ENCODE measurements at places on chromosomes 13 and 19.
A peak's percentile ranks its signal among the peaks of the same experiment; 100 is the strongest.

- DNase-seq, result no peak
Observed at GRCh38 chr19:27765397-27765796, 1447.6 kb downstream of the UQCRFS1 start.

DNA sequence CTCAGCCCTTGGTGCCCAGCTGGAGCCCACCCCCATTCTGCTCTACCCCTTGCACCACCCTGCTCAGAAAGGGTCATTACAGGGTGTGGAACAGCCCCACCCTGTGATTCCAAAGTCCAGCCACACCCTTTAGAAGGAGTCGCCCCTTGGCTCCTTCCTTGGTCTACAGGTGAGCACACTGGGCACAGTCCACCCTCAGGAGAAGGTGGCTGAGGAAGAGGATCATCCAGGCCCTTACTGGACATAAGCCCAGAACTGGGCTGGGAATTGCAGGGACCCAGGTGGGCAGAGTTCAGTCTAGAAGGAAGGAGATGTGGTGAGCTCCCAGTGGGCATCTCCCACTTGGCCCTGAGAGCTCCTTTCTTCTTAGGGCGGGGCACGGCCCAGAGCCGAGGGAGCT lies 8.6 kb downstream of the SLC46A3 start:
- no peak for DNase-seq

DNA sequence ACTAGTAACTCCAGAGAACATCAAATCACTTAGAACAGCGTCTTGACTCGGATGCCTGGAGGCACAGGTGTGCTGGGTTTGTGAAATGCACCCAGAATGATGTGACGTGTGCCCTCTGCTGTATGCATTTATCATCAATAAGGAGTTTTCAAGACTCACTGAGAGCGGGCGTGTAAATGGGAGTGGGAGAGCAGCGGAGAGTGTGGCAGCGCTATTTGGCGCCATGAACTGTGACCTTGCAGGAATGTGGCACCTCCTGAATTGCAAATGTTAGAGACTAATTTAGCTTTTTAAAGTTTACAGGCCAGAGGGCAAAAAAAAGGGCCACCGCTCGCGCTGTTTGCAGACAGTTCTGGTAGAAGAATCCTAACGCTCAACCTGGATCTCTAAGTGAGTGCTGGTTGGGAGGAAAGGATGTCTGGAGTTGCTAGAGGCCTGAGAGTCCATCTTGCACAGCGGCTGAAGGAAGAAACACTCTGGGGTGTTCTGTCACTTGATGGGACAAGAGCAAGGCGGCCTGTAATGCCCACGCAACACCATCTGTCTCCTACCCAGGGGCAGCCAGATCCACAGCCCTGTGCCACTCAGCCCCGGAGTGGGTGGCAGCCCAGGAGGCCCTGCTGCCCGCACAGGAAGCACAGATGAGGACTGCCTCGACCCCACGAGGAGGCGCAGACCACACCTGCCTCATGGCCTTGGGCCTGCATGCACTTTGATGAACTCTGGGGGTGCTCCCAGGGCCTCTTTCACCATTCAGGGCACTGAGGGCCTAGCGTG lies 19.7 kb downstream of the RANBP3 start:
- peak; percentile 47 for DNase-seq

GRCh38 chr19:18777301-18778075 lies 13.6 kb downstream of the COMP start:
- DNase-seq, result no peak

DNA sequence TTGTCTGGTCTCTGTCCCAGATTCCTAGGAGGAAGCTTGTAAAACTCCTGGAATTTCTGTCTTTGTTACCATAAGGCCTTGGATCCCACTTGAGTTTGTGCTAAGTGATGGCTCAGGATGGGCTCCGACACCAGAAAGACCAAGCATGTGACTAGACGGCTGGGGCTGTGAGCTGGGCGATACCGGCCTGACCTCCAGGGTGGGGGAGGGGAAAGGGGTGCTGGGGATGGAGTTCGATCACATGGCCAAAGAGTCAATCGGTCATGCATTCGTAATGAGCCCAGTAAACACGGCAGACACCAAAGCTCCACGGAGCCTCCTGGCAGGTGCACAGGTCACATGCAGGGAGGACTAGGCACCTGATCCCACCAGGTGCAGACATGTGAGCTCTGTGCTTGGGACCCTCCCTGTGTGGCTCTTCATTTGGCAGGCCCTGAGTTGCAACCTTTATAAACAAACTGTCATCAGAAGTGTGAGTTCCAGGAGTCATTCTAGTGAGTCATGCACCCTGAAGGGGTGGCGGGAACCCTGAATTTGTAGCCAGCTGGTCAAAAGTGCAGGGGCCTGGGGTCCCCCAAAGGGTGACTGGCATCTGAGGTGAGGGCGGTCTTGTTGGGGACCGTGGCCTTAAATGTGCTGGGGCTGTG lies 27.1 kb downstream of the ELAVL1 start:
- no peak for DNase-seq

DNA sequence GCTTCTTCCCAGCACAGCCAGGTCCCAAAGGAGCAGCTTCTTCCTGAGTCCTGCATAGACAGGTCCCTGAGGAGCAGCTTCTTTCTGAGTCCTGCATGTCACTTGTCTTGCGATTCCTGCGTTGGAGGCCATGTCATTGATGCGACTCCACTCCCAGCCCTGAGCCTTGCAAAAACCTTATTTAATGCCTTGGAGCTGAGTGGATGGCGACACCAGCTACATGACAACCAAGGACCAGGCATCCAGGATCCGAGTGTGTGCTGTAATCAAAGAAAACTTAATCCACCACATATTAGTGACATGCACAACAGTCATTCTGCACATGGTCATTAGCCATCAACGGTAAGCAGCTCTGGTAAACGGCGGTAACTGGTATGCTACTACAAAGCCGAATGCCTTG lies 315.8 kb downstream of the TEX29 start:
- DNase-seq, result no peak

DNA sequence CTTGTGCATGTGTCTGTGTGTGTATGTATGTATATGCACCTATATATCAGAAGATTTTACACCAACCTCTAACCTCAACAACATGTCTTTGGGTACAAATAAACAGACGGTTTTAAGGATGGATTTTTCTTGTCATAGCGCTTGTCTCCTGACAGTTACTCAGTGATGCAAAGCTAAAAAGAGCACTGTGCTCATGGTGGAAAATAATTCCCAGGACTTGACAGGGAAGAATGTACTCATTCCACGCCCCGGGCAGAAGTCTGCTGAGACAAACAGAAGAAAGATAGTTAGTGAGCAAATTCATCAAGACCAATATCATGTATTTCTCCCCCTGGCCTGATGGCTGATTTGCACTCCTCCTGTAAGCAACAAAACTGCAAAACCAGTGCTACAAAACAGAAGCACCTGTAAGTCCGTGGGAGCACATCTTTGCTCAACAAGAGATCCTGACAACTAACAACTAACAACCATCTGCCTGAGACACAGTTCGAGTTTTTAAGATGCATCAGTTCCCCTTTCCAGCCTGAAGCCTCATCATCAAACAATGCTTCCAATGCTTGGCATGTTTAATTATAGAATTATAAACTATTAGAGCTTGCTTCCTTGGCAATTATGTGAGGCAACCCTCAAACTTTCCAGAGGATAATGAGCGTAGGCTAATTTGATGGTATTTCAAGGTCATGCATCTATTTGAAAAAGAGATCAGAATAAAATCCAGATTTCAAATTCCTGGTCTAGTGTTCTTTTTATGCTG lies 812.7 kb upstream of the MIR17HG start:
- DNase-seq, result no peak

- no peak for DNase-seq
Observed at GRCh38 chr19:6210091-6210490, 69.7 kb downstream of the MLLT1 start.

DNA sequence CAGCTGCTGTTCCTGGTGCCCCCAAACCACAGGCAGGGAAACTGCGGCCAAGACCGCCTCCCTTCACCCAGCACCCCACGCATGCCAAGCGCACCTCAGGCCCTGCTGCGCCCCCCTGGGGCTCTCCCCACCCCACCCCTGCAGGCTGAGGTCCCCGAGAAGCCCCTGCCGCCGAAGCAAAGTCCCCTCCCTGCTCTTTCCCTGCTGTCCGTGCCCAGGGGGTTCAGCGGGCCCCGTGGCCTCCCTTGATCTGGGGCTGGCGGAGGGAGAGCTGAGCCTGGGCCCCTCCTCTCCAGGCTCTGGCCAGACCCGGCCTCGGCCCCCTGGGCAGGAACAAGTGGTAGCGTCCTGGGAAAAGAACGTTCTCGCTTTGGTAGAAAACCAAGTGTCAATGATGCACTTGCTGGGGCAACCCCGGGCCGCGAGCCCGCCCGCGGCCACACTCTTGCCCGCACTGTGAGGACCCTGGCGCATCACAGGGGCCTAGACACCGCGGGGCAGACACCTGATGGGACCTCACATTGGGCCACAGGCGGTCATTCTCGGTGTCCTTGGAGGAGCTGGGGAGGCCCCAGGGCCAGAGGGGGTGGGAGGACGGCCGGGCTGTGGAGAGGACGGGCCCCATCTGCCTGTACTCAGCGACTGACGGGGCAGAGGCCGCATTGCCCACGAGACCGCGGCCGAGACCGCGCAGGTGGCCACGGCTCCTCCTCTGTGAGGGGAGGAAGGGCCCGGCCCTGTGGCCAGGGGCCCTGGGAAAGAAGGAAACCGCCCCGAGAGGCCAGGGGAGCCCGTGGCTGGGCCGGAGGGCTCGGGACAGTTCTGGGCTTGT lies 29.0 kb downstream of the GPX4 start:
- no peak for DNase-seq

GRCh38 chr19:14012378-14012915 lies 6.3 kb upstream of the RFX1 start:
- no peak for DNase-seq

DNA sequence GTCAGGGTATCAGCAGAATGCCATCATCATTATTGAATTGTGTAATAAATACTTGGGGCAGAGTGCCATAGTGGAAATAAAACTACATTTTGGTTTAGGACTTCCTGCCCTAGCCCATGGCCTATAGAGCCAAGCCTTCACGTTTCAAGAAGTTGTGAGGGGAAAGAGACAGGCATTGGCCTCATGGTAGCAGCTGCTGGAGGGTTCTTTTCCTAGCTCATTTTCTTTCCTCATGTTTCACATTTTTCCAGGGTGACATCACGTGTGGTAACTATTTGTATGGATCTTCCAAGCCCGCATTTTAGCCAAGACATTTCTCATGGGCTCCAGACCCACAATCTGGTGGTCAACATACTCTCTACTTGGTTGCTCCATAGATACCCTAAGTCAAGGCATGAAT lies 80.4 kb downstream of the LRCH1 start:
- no peak for DNase-seq

- no peak for DNase-seq
Observed at GRCh38 chr13:102852556-102852955, 6.7 kb downstream of the ERCC5 start.

DNA sequence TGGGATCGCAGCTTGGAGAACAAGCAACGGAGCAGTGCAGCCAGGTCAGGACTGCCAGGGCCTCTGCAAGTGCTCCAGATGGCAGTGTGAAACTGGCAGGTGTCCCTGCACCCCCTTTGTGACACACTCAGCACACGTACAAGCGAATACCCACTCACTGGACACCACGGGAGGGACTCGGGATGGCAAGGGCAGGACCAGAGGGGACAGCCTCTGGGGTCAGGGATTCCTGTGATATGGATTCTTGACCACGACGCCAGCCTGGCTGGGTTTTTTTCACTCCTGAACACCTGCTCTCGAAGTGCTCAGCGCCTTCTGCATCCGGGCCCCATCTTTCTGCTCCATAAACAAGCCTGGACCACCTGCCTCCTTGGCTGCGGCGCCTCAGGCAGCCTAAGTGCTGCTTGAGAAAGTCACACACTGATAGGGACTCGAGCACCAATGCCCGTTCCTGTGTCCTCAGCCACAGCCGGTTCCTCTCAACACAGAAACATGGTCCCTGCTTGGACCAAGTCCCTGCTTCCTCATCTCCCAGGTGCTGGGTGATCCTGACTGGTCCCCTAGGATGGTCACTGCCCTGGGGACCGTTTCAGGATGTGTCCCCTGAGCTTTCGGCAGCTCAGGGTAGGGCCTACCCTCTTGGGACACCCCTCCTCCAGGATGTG lies 22.0 kb downstream of the ELAVL1 start:
- DNase-seq, result no peak
